PC-3 (cell line): ENCODE measurements at places on chromosomes 2 and 18. TPM values are rescaled to one million over a fixed set of nuclear protein-coding genes. Genes with fewer than 3 reads are reported as not detected.

DNA sequence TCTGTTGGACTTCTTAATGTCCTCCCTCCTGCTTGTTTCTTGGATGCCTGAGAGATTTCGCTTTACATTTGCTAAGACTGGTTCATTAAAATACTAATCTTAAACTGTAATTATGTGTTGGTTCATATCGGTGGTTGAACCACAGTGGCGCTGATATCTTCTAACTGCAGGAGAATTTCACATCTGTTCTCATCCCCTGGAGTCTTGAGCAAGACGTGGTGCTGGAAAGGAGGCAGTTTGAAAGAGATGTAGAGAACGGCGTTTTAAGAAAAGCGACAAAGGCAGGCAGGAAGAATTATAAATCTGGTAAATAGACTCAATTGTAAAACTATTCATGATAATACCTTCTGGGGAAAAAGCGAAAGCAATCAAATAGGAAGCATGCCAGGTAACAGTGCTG lies 79.5 kb downstream of the NXPH2 start:
- DNase-seq = no peak

DNA sequence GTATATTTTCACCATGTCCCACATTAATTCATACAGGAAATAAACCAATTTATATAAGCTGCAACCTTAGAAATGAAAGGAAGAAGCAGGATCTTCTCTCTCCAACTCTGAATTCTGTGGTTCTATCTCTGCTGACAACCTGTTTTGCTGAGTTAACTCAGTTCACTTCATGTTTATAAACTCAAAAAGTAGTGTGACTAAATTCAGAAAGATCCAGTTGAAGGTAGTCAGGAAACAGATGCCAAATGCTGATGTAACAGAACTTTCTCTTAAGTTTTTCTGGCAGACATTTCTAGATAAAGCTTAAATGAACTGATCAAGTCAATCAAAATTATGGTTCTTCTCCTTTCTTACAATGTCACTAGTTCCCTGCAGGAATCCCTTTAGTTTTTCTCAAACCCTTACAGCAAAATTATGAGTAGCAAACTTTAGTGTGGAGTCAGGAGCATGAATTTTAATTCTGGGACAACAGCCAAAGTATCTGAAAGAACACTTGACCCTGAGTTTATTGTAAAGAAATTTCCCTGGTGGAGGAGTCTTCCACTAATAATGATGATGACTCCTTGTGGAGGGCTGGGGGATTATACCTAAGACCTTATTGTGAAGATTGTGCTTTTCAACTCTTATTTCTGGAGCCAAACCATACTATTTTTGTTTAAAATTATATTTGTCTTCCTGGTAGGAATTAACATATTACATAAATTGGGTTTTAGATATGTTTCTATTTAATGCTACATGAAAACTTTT lies 216.9 kb downstream of the MYO3B start:
- peak; percentile 67 for DNase-seq

- DNase-seq = peak; percentile 72
Measured at GRCh38 chr2:152506843-152507242, 171.9 kb downstream of the FMNL2 start.

GRCh38 chr2:137178951-137179377 lies 413.6 kb downstream of the THSD7B start:
- peak; percentile 81 for DNase-seq

DNA sequence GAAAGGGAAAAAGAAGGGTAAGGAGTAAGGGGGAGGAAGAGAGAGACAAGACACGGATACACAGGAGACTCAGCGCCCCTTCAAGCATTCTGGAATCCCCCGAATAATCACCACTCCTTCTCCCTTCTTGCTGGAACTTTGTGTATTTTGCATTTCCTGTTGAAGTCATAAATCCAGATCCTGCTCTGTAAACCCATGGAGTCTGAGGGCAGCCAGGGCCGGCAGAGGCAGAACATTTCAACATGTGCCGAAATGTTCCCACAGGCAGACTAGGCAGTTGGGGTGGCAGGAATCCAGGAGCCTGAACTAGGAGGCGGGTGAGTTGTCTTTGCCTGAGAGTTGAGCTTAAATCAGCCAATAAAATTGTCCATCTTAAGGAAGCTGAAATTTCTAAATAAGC lies 193.1 kb downstream of the SH3RF3 start:
- DNase-seq = peak; percentile 54

DNA sequence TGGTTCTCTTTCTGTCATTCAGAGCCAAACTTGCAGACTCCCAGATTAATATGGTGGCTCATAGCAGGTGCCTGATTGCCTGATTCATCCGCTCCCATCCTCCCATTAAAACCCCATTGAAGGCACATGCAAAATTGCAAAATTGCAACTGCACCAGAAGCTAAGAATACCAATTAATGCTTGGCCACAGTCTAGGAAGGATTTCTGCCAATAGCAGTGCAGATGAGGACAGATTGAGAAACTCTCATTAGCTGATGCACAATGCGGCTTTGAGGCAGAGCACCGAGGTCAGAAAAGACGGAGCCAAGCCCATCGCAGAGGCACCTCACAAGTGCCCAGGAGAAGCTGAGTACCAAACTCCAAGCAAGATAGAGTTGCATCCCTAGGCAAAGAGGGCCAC lies 172.8 kb downstream of the ARL4C start:
- no peak for DNase-seq

DNA sequence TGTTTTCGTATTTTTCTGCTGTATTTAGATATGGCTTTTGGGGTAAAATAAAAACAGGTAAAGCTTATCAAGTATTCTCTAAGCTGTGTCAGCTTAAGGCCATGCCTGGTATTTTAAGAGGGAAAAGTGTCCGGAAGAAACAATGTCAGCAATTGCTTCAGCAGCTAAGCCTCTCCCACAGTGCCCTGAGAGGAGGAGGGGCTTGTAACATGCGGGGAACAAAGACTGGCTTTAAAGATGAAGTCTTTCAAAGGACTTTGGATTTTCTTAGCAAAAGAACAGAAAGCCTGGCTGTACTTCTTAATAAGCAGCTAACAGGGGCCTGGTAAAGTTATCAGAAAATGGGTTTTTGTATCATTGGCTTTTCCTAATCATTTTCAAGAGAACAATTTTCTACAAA lies 102.8 kb downstream of the PXDN start:
- no peak for DNase-seq

- DNase-seq = peak; percentile 77
Measured at GRCh38 chr2:20391951-20392699, 41.5 kb upstream of the PUM2 start.

GRCh38 chr18:79988451-79989194 lies at the start of gene TXNL4A:
Gene TXNL4A (minus strand): TSS chr18:79988563. CDS start chr18:79988392, 171 bp downstream.
- peak; percentile 92 for DNase-seq

- no peak for DNase-seq
Measured at GRCh38 chr2:119024152-119024551, 82.2 kb downstream of the MARCO start.

- DNase-seq = no peak
Measured at GRCh38 chr18:22060361-22060760, 109.0 kb upstream of the GATA6 start.

DNA sequence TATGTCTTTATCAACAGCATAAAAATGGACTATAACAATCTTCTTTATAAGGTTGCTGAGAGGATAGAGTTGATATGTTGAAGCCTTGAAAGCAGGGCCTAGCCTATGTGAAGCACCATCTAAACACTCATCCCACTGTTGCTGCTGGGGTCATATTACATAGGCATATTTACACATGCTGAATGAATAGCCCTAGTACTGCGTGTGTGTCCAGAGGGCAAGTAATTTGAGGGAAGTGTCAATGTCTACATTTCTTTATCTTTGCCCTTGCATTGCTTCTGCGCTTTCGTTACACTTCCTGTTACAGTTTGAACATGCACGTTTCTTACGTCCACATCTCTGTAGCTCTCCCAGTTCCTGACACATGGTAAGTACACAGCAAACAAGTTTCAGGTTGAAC lies 280.3 kb upstream of the ATP5MC3 start:
- peak; percentile 4 for DNase-seq

DNA sequence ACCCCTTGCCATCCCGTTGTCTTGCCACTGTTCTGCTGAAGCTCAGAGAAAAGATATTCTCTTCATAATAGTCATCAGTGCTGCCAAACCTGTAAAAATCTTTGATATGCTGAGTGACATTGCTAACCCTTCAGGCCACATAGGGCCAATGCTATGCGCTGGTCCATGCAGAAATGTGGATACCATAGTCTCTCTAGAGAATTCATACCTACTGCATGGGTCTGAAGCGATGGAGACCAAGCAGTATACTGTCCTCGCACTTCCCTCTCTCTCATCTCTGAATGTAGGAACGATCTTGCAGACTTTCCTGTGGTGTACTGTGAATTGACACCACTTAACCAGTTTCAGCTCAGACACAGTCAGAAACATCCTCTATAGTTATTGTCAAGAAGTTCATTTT lies 17.9 kb upstream of the ANKRD44 start:
- no peak for DNase-seq

GRCh38 chr2:144553379-144553778 lies 33.5 kb upstream of the ZEB2 start:
- peak; percentile 92 for DNase-seq

The BCL11A gene
- 3.1 and 4.6 TPM in 2 replicates for total RNA-seq

The MERTK gene
- 2.5 and 3.9 TPM in 2 replicates for total RNA-seq

The AQP12A gene
- total RNA-seq = not detected in 2 replicates

The IGFBP2 gene
- total RNA-seq = 174 and 183 TPM in 2 replicates

The ZNF516 gene
- total RNA-seq = 1.7 and 4.0 TPM in 2 replicates

The SERPINB3 gene
- total RNA-seq = 5.6 and 6.3 TPM in 2 replicates

The ITM2C gene
- 111 and 113 TPM in 2 replicates for total RNA-seq

The ABCG5 gene
- total RNA-seq = not detected in 2 replicates

The ANKRD39 gene
- total RNA-seq = 24.5 and 29.4 TPM in 2 replicates

The RHOB gene
- total RNA-seq = 88.5 and 108 TPM in 2 replicates

The LYG1 gene
- total RNA-seq = 0.58 and 1.5 TPM in 2 replicates
